ENCODE measurements at places on chromosomes 11 and 22.
A peak's percentile ranks its signal among the peaks of the same experiment; 100 is the strongest.

GRCh38 chr11:30206249-30206996 lies 24.4 kb upstream of the FSHB start:
- no peak for DNase-seq

DNA sequence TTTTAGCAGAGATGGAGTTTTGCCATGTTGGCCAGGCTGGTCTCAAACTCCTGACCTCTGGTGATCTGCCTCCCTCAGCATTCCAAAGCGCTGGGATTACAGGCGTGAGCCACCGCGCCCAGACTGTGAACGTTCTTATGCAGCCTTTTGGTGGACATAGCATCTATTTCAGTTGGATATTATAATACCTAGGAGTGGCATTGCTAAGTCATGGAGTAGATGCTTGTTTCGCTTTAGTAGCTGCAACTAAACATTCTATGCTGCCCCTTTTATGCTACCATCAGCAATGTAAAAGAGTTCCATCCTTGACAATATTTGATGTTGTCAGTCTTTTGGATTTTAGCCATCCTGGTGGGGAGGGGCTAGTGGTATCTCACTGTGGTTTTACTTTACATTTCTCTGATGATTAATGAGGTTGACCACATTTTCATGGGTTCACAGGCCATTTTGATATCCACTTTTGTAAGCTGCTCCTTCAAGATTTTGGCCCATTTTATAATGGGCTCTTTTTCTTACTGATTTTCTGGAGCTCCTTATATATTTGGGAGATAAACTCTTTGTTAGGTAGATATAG lies 16.5 kb upstream of the APOBEC3A start:
- DNase-seq: no peak

DNA sequence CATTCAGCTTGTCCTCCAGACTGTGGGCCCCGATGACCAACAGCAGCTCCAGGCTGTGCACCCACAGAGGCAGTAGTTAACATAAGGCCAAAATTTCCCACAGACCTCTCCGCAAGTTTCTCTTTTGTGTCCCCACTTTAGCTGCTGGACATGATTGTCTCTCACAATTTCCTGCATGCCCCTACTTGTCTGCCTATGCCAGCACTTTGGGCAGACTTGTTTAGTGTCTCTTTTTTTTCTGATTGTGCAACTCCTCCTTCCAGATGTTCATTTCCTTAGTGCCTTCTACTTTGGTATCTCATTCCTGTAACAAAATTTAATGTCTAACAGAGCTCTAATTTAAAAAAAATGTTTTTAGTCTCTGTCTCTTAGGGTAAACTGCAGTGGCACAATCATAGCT lies 23.8 kb upstream of the SCN3B start:
- no peak for DNase-seq

GRCh38 chr11:116893437-116893836 lies 56.0 kb upstream of the APOA1 start:
- no peak for DNase-seq

GRCh38 chr11:79110321-79110720 lies 330.5 kb downstream of the TENM4 start:
- DNase-seq: no peak

GRCh38 chr11:14908214-14908880 lies 16.3 kb upstream of the CYP2R1 start:
- DNase-seq: no peak

GRCh38 chr11:61334434-61335354 lies 1.7 kb downstream of the TKFC start:
- no peak for DNase-seq

DNA sequence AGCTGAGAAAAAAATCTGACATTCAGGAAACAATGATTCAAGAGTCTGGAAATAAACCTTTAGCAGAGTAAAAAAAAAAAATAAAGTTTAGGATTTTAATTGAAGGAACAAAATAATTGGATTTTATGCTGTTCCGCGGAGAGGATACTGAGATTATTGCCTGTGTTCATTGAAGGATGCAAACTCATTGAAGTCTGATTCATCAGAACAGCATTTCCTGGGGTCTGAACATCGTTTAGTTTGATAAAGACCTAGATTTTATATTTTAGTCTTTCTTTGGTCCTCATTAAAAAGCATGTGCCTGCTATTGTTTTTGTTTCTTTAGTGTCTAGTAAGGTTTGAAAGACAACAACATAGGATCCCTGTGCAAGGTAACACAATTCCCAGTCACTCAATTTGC lies 4.5 kb downstream of the TLCD5 start:
- no peak for DNase-seq

GRCh38 chr22:45084400-45084920 lies 74.7 kb upstream of the PHF21B start:
- no peak for DNase-seq

DNA sequence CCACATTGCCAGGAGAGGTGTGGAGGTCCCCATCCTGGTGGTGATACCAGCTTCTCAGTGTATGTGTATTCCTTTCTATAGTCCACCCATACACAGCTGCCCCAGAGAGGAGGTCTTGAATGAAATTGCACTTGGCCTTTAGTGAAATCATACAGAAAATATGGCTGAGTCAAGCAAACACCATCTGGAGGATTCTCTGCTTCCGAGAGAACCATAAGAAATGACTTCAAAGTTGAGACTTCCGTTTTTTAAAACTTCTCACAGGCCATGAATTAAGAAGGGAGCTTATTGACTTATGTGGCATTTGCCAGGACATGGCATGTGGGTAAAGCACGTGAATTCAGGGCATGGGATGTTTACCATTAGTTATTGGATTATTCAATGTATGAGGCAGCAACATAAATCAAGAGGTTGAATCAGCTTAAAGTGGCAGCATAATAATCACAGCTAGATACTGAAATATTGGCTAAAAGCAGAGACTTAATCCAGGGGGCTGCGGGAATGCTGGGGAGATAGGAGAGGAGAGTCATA lies 119.1 kb upstream of the MTNR1B start:
- no peak for DNase-seq

DNA sequence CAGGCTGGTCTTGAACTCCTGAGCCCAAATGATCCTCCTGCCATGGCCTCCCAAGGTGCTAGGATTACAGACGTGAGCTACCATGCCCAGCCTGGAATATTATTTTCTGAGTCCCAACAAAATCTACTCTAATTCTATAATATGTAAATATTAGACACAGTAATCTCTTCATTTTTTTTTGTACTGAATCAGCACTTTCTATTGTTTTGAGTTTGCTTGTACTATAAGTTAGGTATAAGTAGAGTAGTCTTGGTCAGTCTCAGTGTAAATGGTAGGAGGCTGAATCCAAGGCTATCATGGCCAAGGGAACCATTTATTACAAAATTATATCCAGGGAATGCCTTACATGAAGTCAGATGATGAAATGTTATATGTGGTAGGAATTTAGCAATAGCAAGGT lies 19.6 kb upstream of the OR6X1 start:
- no peak for DNase-seq

DNA sequence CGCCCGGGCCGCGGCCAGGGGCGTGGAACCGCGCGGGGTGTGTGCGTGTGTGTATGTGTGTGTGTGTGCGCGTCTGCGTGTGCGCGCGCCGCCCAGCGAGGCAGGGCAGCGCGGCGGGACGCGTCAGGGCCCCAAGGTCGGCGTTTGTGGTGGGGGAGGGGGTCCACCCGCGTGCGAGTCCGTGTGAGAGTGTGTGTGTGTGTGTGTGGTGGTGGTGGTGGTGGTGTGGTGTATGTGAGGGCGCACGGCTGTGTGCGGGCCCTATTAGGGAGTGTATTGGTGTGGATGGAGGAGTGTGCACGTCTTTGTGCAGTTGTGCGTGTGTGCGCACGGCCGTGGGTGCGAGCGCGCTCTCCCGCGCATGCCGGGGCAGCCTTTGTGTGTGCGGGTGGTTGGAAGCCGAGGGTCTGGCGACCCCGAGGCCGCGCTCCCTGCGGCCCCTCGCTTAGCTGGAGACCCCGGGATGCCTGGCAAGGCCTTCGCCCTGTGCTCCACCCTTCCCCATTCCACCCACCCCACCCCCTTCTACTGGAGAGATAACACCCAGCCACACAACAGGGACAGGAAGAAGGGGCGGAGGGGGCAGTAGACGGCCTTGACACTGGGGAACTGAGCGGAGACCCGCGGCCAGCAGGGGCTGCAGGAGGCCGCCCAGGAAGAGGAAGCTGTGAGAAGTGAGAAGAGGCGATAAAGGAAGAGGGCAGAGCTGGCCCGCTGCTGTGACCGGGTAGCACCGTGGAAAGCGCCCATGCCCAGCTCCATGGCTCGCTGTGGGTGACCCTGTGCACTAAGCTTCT lies 528 bp upstream of the ARRB1 start:
- DNase-seq: no peak

DNA sequence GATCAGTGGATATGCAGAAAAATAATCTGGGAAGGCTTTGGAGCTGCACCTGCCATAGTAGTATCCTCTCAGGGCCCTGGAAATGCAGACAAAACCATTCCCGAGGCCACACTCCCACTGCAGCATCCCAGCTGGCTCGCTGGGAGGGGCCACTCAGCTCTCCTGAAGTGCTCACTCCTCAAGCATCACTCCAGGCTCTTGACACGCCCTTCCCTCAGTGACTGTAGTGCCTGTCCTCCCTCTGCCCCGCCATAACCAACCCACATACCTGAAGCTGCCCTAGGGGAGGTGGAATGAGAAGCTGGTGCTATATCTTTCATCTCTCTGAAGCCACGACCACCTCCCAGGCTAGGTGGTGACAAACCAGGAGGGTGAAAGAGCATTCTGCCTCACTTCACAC lies 4.8 kb downstream of the DSCAML1 start:
- DNase-seq: no peak

DNA sequence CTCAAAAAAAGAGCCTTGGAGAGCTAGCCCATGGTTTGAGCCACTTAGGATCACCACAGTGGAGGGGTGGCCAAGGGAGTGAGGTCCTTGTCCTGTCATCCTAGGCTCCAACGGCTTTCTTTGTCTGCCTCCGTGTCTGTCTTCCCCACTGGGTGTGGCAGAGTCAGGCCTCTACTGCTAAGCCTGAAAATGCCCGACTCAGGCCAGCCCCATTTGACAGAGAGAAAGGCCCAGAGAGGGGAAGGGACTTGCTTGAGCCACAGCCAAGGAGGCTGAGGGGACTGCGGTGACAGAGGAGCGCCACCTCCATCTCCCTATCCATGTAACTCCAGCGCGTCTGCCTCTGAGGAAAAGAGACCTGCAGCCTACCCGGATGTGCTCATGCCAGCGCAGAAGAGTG lies 27.8 kb upstream of the CD82 start:
- DNase-seq: no peak

GRCh38 chr22:20989323-20990138 lies 7.4 kb downstream of the LZTR1 start:
- no peak for DNase-seq

DNA sequence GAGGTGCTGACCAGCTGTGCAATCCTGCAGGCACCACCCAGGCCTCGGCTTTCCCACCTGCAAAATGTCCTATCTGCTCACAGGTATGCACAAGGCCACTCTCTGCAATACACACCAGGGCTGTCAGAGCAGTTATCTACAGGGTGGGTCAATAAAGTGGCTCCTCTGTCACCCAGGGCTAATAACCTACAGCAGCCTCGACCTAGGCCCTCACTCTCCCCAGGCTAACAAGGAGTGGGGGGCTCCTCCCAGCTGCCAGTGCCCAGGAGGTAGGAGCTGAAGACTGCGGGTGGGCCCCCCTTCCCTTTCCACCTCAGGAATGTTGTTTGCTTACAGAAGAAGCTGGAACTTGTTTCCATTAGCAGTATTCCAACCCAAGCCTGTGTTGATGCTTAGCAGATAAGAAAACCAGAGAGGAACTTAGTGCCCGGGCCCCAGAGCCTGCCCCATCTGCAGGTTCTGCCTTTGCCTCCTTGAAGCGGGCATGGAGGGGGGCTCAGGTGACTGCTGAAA lies 26.8 kb downstream of the MYH9 start:
- DNase-seq: no peak

- DNase-seq: no peak
These were observed 94.8 kb upstream of the APOA1 start for GRCh38 chr11:116932181-116932580.

- DNase-seq: peak; percentile 85
These were observed 4.7 kb downstream of the OSBPL5 start for GRCh38 chr11:3160252-3161031.

DNA sequence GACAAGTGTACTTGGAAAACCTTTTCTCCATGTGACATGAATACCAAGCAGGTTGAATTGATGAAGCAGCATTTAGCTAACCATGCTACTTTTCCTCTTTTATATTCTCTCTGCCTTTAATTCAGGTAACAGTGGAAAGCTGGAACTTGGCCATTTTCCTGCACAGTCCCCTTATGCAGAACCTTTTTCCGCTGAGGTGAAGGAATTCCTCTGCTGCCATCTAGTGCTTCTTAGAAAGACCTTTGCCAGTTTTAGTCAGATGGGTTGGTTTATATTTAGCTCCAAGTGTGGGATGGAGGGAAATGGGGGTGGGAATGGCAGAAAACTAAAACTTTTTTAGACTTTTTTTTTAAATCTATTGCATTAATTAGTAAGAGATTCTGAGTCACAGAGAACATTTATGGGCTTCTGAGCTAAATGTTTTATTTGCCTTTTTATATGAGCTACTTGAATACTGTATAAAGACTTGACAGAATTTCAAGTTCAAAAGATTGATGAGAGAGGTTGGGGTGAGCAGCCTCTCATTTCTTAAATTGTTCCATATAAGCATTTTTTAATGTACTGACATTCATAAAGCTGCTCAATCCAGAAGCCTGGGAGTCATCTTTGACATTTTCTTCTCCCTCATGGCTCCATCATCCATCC lies 153.9 kb upstream of the ZC3H12C start:
- peak; percentile 53 for DNase-seq

DNA sequence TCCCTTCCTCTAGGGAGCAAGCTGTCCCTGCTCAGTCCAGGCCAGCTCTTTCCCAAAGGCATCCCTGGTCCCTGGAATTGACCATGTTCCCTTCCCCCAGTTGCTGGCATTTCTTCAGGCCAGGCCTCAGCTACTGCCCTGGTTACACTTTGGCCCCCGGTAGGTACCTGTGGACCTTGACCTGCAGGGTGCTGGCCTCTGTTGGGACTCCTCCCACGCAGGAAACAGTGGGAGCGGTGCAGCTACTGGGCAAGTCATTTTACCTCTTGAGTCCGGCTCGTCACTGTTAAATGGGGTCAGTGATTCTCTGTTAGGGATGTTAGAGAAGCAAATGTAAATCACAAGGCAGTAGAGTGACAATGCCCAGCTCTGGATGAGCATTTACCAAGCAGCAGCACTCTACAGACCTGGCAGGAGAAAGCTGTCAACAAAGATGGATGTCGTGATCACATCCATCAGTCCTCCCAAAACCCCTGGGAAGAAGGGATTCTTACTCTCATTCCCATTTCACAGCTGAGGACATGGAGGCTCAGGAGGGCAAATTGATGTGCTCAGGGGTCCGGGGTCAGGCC lies 16.9 kb downstream of the MYO7A start:
- no peak for DNase-seq
